Left renal pelvis (tissue), 4 donors: ENCODE measurements at places on chromosomes 3 and 15. TPM values are rescaled to one million over a fixed set of nuclear protein-coding genes. Genes with fewer than 3 reads are reported as not detected.

COL6A5 gene
- 0.17 TPM for polyA plus RNA-seq

TEX9 gene
- polyA plus RNA-seq, result 28.9 TPM

PML gene
- polyA plus RNA-seq, result 34.4 TPM

HCLS1 gene
- 8.0 TPM for polyA plus RNA-seq

LDHAL6B gene
- 0.32 TPM for polyA plus RNA-seq

SKOR1 gene
- polyA plus RNA-seq, result 0.24 TPM

DNA sequence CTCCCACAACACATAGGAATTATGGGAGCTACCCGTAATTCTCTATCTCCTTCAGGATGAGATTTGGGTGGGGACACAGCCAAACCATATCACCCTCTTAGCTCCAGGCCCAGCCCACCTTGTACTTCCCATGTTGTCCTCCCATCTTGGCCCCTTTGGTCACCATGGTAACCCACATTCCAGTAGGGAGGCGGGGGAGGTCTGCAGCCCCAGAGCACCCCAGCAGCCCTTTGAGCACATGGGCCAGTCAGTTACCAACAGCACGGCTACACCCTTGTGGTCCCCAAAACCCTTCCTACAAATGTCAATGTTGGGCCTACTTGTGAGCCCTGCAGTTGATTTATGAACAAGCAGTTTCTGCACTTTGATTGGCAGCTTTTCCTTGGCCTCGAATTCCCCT, 84.5 kb downstream of the LRRK1 start:
- DNase-seq, result no peak

- DNase-seq, result no peak
Observed at GRCh38 chr3:131802029-131802428, 232.8 kb downstream of the CPNE4 start.

- DNase-seq, result no peak
Observed at GRCh38 chr15:73865904-73866303, 7.5 kb upstream of the TBC1D21 start.

GRCh38 chr15:60355148-60355857, 42.5 kb downstream of the ANXA2 start:
- DNase-seq, result no peak

DNA sequence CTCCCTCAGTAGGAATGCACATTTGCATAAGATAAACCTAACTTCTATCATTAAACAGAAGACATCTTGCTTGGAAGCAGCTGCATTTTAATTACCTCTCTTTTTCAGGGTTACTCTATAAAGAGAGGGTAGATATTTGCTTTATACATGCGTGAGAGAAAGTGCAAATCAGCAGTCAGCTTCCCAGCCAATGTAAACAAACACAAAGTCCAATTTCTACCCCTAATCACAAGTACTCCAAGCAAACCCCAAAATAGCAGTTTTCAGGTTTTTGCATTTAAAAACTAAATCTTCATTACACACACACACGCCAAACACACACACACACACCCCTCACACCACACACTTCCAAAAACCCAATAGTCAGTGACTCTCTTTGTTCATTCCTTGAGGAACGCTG, 303.9 kb upstream of the ALCAM start:
- DNase-seq, result no peak
